ENCODE measurements at places on chromosomes 3 and 15. TPM values are rescaled to one million over a fixed set of nuclear protein-coding genes. Genes with fewer than 3 reads are reported as not detected.

DNA sequence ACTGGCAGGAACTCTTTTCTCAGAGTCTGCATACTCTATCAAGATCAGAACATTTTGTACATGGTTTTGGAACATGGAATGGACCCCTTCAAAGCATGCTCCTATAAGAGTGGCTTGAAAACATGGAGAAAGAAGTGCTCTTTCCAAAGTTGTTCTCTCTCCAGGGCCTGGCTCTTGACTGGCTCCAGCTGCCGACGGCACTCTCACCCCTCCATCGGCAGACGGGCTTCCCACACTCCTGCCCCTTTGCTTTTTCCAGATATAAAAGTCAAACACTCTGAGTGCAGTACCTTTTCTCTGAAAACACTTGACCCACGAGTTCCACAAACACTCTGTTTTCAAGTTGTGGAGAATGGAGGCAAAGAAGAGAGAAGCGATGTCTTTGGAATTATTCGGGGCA lies 72.5 kb upstream of the ONECUT1 start:
- no peak overlapping the region for H3K4me3 ChIP-seq
- no peaks in the 10 kb centered on the region for H3K27me3 ChIP-seq
- no peaks in the 10 kb centered on the region for H3K4me1 ChIP-seq

- no peaks in the 10 kb centered on the region for H3K4me1 ChIP-seq
- H3K27me3 ChIP-seq = no peaks in the 10 kb centered on the region
- no peak overlapping the region for H3K27ac ChIP-seq
- H3K36me3 ChIP-seq = no peaks in the 10 kb centered on the region
- H3K4me3 ChIP-seq = no peak overlapping the region
Measured at GRCh38 chr3:195563317-195563716, 20.2 kb upstream of the PPP1R2 start.

DNA sequence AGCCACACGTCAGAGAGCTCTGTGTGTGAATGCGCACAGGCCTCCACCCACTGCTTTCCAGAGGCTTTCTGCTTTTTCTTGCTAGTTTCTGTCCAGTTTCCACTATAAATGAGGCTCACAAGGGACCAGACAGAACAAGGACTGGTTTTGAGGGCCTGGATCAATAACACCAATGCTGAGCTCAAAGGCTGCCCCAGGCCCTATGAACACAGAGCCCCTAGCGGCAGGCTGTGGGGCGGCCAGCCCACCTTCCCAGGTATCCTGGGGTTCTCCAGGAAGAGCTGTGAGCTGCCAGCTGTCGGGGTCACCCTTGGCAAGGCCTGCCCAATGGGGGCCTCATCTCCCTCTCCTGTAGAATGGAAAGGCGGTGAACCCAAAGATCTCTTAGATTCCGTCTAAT lies 2.2 kb upstream of the ITIH3 start:
- no peaks in the 10 kb centered on the region for H3K36me3 ChIP-seq
- H3K4me1 ChIP-seq = peaks cover 10% of the 10 kb centered on the region
- no peak overlapping the region for H3K27ac ChIP-seq
- no peak for DNase-seq

FSIP1 gene
- 0.98 TPM for total RNA-seq

GRCh38 chr15:88267720-88268119 lies 11.2 kb upstream of the NTRK3 start:
- no peaks in the 10 kb centered on the region for H3K36me3 ChIP-seq
- no peaks in the 10 kb centered on the region for H3K27me3 ChIP-seq
- H3K4me3 ChIP-seq = no peak overlapping the region

PLOD2 gene
- 27.0 TPM for total RNA-seq

PLCB2 gene
- 14.0 TPM for total RNA-seq

GRCh38 chr15:41985236-41986160 lies 13.1 kb upstream of the EHD4 start:
- H3K27ac ChIP-seq = no peak overlapping the region
- no peak for DNase-seq
- no peaks in the 10 kb centered on the region for H3K4me1 ChIP-seq

FEZF2 gene
- total RNA-seq = not detected

DNA sequence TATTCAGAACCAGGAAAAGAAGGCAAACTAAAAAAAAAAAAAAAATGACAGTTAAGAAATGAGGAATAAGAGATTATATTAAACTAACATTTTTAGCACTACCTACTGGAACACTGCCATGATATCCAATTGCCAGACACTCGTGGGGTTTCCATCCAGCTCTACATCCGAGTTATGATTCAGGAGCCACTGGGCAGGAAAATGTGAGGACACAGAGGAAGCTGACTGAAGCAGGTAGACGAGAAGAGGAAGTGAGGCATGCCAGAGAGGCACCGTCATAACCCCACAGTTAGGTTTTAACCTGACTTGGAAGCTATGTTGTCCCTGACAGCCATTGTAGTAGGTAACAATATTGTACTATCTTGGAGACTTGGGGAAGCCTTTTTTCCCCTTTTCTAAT lies 495.0 kb downstream of the NLGN1 start:
- no peak for DNase-seq
- H3K27me3 ChIP-seq = no peaks in the 10 kb centered on the region
- no peaks in the 10 kb centered on the region for H3K36me3 ChIP-seq
- H3K27ac ChIP-seq = no peak overlapping the region

- no peak overlapping the region for H3K4me3 ChIP-seq
- no peak for DNase-seq
- H3K27ac ChIP-seq = no peak overlapping the region
- no peaks in the 10 kb centered on the region for H3K36me3 ChIP-seq
- peaks cover 13% of the 10 kb centered on the region for H3K4me1 ChIP-seq
- no peaks in the 10 kb centered on the region for H3K27me3 ChIP-seq
Measured at GRCh38 chr15:45664451-45664850, 29.6 kb downstream of the SQOR start.

ASB14 gene
- total RNA-seq = not detected

DNA sequence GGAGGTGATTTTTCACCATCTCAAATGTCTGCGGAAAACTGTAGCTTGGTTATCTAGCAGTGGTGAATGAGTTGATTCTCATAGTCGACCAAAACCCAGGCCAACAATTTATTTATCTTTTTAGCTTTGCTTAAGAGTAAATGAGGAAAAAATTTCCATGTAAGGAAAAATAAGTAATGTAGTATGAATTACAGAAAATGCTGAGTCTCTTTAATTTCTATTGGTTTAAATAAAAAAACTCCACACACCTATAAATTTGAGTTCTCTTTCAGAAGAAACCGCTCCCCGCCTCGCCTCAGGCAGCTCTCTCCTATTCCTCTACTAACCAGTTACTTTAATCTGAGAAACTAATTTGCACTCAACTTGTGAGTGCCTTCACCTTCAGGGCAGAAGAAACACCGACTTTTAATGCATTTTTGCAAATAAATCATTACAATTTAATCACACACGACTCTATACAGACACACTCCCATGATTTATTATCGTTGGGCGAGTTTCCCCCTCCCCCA lies 540 bp upstream of the RSRC1 start:
- DNase-seq = no peak
- peaks cover 12% of the 10 kb centered on the region for H3K27me3 ChIP-seq
- H3K36me3 ChIP-seq = no peaks in the 10 kb centered on the region
- H3K4me3 ChIP-seq = peak overlapping the region; percentile 87
- peaks cover 50% of the 10 kb centered on the region for H3K4me1 ChIP-seq

DNA sequence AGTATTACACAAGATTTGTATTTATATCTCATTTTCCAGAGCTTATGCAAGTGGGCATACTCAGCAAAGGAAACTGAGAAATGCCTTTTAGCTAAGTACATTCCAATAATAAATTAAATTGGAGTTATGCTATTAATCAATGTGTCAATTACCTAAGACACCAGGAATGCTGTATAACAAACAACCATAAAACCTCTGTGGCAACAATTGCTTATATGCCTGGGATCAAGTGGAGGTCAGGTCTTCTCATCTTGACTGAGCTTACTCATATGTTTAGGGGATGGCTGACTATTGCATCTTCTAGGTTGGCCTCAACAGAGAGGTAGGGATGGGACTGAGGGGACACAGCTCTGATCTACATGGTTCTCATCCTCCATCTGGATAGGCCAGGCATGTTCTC lies 30.7 kb downstream of the CD200R1L start:
- H3K27ac ChIP-seq = no peak overlapping the region
- H3K27me3 ChIP-seq = no peaks in the 10 kb centered on the region
- H3K4me1 ChIP-seq = peaks cover 29% of the 10 kb centered on the region

CCR8 gene
- not detected for total RNA-seq
